Activated T-helper 2 cell treated with anti-CD3 and anti-CD28 coated beads, Interferon-gamma antibody, Interleukin-2, Interleukin-4, amounts not matched to agents 10 μg/mL and 5 μg/mL and 100 μg/mL, durations not matched to agents 14 hours and 24 hours and 36 hours (primary cell): ENCODE measurements at places on chromosomes 11 and 22. TPM values are rescaled to one million over a fixed set of nuclear protein-coding genes. Genes with fewer than 3 reads are reported as not detected.
A peak's percentile ranks its signal among the peaks of the same experiment; 100 is the strongest.

GRCh38 chr11:73376160-73376802, at the start of gene RELT:
TSS of gene RELT (plus strand) at chr11:73376399. CDS start at chr11:73389137, 12,738 bp downstream.
- H3K27me3 ChIP-seq: no peaks in the 10 kb centered on the region
- peaks cover 35% of the 10 kb centered on the region for H3K4me1 ChIP-seq
- peaks cover 13% of the 10 kb centered on the region for H3K36me3 ChIP-seq
- peak within 1 kb of the TSS; percentile 90 for H3K27ac ChIP-seq

- H3K4me3 ChIP-seq: peak overlapping the region; percentile 40
- H3K36me3 ChIP-seq: peaks cover 27% of the 10 kb centered on the region
These were observed 2.6 kb downstream of the RRAS2 start for GRCh38 chr11:14356342-14356741.

DNA sequence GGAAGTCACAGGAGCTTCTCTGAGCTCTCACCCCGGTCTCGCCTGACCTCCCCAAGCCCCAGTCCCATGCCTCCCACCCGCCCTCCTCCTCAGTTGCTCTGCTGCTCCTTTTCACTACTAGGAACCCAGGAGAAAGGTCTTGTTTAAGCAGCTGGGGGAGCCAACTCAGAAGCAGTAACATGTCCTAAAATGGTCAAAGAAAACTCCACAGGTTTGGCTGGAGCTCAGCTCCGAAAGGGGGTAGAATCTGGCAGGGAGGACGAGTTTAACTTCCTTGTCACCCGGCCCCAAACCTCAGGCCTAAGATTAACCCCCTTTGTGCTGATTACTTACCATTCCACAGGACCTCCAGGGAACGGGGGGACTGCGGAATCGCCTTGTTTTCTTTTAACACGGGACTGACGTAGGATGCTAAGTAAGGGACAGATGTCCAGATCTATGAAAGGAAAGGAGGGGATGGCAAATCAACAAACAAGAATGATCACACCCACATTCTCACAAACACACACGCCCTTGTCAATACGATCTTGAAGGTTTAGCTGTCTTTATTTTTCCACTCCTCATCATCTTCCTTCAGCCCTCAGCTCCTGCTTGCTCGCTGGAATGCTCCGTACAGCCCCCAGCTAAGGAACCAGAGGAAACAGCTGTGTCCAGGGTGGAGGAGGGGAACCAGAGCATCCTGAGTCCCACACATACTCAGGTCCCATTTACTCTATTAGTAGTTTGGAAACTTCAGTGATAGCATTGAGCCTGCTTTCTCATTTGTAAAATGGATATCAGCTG, 13.5 kb downstream of the PCSK7 start:
- H3K4me3 ChIP-seq: no peak overlapping the region
- H3K36me3 ChIP-seq: peaks cover 78% of the 10 kb centered on the region
- no peak overlapping the region for H3K27ac ChIP-seq
- no peaks in the 10 kb centered on the region for H3K27me3 ChIP-seq

DNA sequence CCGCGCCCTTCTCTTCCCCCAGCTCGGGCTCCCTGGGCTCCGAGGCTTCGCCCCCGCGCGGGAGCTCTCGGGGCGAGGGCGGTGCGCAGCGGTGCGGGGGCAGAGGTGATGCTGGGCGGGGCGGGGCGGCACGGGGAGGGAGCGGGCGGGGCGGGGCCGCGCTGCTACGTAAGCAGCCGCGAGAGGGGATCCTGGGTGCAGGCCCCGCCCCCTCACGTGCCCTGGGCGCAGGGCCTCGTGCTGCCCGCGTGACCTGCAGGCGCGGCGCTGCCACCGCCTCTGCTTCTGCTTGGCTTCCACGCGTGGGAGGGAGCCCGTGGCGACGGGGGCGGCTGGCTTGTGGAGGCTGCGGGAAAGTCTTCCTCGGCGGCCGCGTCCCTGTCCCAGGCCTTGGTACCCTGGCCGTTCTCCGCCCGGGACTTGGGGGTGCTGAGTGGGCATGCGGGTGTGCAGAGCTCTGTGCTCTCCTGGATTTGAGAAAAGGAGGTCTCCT, 132.6 kb upstream of the HSD17B12 start:
- no peaks in the 10 kb centered on the region for H3K36me3 ChIP-seq
- no peak for DNase-seq
- H3K4me3 ChIP-seq: no peak overlapping the region
- H3K4me1 ChIP-seq: no peaks in the 10 kb centered on the region
- H3K27ac ChIP-seq: no peak overlapping the region

GRCh38 chr22:39414886-39415285, 15.3 kb downstream of the TAB1 start:
- H3K4me1 ChIP-seq: peaks cover 27% of the 10 kb centered on the region
- no peak overlapping the region for H3K27ac ChIP-seq
- no peak for DNase-seq
- no peak overlapping the region for H3K4me3 ChIP-seq
- H3K36me3 ChIP-seq: peaks cover 35% of the 10 kb centered on the region

FAM181B gene
- total RNA-seq: not detected in 2 replicates

API5 gene
- 158 and 164 TPM in 2 replicates for total RNA-seq

OR56A1 gene
- not detected in 2 replicates for total RNA-seq

ADM gene
- total RNA-seq: 2.3 and 3.5 TPM in 2 replicates

SLC5A1 gene
- total RNA-seq: not detected in 2 replicates

OR5P2 gene
- not detected in 2 replicates for total RNA-seq
